ENCODE measurements at places on chromosomes 1 and 21. TPM values are rescaled to one million over a fixed set of nuclear protein-coding genes. Genes with fewer than 3 reads are reported as not detected.

The PDE4B gene
- 400 TPM for polyA plus RNA-seq

The OR11L1 gene
- polyA plus RNA-seq = not detected

The HAX1 gene
- 126 TPM for polyA plus RNA-seq

The KIF14 gene
- polyA plus RNA-seq = not detected

The LRRIQ3 gene
- polyA plus RNA-seq = 2.8 TPM

Data from naive B cell (primary cell).